Fibroblast of villous mesenchyme (primary cell): ENCODE measurements at places on chromosomes 13 and 19. TPM values are rescaled to one million over a fixed set of nuclear protein-coding genes. Genes with fewer than 3 reads are reported as not detected.

DNA sequence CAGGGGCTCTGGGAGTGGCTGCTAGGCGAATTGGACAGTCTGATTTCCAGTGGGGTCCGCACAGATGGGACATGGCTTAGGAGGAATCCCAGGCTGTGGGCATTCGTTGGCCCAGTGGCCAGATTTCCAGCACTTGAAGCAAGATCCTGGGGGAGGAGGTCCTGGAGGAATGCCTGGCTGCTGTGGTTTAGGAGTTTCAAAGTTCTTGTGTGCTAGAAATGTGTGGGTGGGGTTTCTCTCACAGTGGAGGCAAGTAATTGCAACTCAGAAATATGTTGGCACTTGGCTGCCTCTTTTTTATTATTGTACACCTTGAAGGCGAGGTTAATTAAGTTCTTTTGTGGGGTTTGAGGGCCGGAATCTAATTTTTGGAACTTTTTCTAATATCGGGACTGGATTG lies 17.1 kb downstream of the IGFL3 start:
- DNase-seq, result peak; percentile 10

Gene KLK12
- total RNA-seq, result not detected in 2 replicates

- peak; percentile 10 for DNase-seq
These were observed 44.3 kb upstream of the CEACAM21 start for GRCh38 chr19:41531438-41532311.

DNA sequence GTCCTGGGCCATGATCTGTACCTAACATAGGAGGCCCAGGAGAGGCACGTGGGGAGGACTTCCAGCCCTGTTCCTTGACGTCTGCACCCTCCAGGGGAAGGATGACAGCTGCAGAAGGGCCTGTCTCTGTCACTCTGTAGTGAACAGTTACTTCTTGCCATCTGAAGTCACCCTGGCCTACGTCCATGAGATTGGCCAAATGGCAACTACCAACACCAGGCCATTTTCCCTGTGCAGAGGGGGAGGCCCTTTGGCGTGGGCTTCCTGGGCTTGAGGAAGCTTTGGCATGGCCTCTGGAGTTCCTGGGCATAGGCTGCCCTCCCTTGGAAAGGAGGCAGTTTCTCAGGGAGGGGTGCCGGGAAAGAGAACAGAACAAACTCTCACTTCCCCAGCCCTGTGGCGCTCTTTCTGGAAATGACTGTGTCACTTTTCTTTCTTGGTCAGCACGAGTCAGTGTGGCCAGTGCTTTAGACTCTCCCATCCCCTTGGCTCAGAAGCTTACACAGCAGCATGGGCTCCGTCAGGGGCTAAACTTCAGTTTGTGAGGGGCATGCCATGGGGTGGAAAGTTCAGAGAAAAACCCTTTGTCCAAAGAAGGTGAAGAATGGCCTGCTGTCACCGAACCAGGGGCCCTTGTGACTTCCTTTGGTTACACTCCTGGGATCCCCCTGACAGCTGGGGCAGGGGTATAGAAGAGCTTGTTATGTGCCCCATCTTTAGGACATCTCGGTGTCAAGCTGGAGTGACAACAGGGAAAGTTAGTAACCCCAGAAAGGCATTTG lies 5.3 kb downstream of the CARM1 start:
- DNase-seq, result no peak

DNA sequence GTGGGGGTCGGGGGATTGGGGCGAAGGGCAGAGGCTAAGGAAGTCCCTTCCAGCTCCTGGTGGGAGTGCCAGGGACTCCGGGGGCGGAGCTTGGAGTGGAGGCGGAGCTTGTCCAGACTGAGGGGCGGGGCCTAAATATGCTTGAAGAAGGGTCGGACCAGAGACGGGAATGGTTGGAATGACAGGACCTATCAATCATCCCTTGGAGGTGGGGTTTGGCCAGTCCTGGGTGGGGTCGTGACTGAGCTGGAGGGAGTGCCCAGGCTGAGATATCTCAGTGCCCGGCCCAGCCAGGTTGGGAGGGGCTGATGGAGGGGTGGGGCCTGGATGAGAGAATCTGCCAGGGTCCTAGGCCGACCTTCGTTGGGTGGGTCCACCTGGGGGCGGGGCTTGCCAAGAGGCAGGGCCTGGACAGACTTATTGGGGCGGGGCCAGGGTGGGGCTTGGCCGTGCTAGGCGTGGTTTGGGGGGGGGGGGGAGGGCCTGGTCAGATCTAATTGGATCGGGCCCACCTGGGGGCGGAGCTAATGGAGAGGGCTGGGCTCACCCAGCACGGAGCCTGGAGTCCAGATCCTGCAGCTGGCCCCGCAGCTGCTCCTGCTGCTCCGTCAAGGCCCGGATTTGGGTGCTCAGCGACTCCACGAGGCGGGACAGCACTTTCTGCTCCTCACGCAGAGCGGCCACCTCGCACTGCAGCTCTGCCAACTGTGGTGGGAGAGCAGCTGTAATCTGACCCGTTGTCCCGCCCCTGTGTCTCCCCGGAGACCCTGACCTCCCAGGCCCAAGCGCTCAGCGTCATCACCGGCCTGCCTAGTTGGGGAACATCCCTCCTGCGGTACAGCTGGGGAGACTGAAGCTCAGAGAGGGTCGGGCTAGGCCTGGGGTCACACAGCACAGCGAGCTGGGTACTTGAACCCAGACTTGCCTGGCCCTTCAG lies 2.6 kb upstream of the WIZ start:
- DNase-seq, result peak; percentile 86

GRCh38 chr19:33436360-33437345 lies 63.1 kb downstream of the CEBPG start:
- no peak for DNase-seq

DNA sequence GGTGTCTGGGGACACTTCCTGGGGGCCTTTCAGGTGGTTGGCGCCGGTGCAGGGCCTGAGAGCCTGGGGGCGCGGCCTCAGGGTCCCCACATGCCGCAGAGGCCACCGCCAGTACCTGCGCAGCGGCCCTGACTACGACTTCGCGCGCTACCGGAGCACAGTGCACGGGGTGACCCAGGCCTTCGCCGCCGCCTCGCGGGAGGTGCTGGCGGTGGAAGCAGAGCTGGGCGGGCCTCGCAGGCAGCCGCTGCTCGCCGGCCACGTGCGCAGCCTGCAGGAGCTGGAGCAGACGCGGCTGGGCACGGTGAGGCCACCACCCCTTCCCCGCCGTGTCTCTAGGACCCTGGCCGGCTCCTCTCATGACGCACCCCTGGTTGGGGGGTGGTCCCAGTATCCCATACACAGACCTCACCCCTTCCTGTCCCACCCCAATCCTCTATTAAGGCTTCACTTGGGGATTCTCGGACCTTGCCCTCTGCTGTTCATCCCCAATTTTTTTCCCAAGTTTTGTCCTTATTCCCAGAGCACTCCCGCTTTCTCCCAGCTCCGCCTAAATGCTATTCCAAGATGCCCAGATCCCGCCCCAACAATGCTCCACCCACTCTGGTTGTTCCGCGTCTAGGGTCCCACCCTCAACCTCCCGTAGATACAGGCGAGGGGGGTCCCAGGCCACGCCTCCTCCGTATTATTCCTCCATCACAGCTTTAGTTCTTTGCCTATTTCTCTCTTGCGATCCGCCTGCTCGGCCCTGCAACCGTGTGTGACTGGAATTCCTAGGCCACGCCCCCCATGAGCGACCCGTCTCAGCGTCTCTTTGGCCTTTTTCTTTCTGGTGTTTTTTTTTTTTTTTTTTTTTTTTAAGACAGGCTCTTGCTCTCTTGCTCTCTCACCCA lies 1.0 kb downstream of the REX1BD start:
- peak; percentile 65 for DNase-seq

Gene CNN1
- total RNA-seq, result 61.3 and 148 TPM in 2 replicates

Gene LYL1
- total RNA-seq, result 2.6 and 3.9 TPM in 2 replicates
